GM03348 (cell line): ENCODE measurements at places on chromosomes 6 and 20.

- no peak for DNase-seq
These were observed 86.5 kb downstream of the TRMT11 start for GRCh38 chr6:126072834-126073233.

- DNase-seq, result no peak
These were observed 121.1 kb downstream of the GMDS start for GRCh38 chr6:2124260-2124709.

DNA sequence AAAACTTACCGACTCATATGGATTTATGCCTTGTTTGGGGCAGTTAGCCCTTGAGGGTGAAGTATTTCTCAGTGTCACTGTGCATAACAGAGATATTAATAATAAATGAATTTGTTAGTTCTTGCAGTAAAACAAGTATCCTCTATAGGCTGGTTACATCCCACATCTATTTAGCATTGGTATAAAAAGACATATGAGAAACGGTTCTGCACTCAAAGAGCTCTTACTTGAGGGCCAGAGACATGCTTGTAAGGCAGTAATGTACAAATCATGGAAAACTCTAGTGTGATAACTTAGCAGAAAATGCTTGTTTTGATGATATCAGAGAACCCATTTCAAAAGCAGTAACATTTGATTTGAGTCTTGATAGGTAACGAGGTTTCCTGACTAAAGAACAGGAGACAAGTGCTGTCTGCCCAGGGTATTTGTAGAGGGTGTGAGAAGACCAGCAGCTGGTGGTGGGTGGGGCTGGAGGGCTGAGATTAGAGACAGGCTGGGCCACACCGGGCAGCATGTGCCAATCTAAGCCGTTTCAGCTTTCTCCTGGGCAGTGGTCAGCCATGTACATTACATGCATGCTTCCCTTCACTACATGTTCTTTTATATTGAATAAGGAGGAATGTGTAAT lies 46.3 kb downstream of the TULP4 start:
- DNase-seq, result no peak

GRCh38 chr6:100427452-100427851 lies 37.3 kb downstream of the SIM1 start:
- DNase-seq, result no peak

DNA sequence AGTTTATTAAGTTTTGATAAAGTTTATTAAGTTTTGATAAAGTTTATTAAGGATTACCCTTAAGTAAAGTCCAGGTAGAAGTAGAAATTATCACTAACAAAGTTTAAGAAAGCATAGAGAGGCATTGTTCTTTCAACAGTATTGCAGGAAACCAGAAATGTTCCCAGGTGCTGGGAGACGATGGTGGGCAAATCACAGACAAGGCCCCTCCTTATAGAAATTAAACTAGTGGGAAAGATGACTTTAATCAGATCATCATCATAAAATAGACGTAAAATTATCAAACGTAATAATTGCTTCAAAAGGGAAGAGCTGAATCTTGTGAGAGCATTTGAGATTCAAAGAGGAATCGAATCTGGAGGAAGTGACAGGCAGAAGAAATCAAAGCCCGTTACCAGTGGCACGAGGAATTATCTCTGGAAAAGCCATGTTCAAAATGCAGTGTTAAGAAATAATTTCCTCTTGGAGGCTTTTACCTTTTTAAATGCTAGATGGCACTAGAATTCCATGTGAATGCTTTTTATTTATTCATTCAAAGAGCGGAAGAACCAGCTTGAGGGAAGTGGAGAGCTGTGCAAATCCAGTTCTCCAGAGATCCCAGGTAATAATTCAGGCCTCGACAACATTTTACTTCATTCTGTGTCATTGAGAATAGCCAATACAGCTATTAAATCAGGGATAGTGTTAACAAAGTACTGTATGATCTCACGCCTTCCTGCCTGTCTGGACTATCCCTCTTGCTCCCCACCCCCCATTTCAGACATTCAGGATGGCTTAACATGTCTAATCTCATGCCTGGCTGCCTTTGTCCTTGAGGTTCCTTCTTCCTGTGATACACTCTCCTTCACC lies 1.0 kb upstream of the APMAP start:
- DNase-seq, result peak; percentile 59

GRCh38 chr20:33853507-33853813 lies 42.3 kb downstream of the CHMP4B start:
- no peak for DNase-seq

- DNase-seq, result no peak
These were observed 28.5 kb downstream of the TRAM2 start for GRCh38 chr6:52548353-52548713.

DNA sequence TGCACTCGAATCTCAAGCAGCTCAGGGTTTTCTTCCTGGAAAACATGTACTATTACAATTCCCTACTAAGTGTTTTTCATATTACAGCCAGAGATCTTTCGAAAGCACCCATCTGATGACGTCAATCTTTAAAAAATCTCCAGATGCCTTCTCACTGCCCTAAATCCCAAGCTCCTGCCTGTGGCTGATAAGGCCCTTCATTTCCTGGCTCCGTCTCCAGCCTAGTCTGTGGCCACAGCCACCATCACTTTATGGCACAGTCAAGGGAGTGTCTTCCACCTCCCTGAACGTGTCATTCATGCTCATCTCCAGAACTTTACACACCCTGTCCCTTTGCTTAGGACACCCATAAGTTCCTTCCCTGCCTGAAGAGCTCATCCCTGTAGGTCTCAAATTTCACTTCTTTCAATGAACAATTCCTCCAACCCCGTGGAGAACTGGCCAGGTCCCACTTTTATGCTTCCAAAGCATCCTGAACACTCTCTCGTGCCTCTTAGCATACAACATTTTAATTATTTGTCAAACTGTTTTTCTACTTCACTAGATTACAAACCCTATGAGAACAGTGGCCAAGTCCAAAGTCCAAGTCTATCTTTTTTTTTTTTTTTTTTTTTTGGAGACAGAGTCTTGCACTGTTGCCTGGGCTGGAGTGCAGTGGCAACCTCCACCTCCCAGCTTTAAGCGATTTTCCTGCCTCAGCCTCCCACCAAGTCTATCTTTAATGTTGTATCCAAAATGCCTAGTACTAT lies 106.1 kb upstream of the AGPAT4 start:
- DNase-seq, result no peak

DNA sequence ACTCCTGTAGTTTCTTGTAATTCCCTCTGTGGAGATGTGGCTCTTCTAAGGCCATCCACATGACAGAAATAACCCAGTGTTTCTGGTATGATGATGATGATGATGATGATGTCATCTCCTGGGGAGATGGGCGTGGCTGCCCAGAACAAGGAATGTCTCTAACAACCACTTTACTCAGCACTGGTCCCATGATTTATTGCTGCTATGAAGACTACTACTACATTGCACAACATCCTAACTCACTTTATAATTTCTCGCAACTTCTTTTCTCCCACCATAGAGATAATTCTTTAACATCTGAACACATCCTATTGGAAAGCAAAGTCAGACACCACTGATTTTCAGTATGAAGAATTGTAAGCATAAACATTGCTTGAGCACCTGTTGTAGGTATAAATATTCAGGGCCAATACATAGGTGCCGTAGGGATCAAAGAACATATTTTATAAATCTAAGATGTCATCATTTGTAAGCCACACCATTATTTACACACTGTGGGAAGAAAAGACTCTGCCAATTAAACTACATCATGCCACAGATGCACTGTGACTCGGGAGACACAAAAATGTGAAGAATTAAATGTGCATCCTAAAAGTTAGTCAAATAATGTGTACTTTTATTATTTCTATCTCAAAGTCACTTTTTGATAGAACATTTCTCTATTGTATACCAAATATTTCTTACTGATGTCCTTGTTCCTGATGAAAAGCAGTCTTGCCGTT lies 6.4 kb downstream of the TPMT start:
- DNase-seq, result peak; percentile 73

GRCh38 chr20:35263532-35264341 lies 14.2 kb downstream of the MMP24OS start:
- DNase-seq, result no peak

DNA sequence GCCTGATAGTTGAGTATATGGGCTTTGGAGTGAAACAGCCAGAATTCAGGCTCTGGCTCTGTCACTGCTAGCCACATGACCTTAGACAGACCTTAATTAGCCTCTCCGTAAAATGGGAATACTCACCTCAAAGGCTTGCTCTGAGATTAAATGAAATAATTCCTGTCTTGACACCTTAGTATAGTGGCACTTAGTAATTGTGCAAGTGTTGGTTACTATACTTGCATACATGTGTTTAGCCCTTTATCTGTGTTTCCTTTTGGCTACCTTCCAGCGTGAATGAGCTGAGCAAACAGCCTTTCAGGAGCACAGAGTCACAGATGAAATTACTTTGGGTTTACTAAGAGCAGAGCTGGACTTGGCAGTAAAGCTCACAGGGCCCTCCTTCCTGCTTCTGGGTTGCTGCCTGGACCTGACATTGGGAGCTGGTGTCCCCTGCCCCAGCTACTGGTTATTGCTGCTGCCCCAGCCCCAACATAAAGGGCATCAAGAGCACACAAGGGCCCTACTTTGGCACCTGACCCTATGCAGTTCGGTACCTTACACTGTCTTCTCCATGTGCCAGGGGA lies 32.8 kb downstream of the CD164 start:
- DNase-seq, result peak; percentile 65

DNA sequence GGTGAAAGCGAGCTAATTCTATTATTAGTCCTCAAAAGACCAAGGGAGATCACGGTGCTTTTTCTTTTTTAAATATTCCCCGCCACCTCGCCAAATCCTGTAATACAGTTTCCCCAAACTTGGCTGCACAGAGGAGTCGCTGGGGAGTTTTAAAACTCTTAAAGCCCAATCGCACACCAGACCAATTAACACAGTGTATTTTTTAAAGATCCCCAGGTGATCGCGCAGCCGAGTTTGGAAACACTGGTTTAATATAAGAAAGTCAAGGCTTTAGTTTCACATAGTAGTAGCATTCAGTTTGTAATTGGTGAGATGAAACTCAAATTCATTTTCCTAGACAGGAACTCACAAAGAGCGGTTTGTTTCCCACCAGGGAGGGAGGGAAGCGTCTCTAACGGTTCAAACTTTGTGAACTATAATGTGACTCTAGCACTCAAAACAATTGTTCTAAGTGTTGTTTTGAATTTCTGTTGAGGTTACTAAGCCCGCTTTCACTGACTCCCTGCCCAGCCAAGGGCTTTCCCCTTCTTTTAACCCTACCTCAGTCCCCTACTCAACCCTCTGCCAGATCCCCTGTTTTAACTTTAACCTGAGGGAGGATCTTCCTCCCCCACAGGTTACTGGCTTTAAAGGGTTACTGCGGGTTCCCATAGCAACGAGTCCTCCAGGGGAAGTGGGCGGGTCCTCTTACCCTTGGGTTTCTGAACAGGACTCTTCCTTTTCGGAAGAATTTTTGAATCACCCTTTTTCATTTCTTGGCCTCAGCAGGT lies 25.7 kb upstream of the BTBD3 start:
- peak; percentile 71 for DNase-seq

GRCh38 chr20:9507544-9508239 lies 6.7 kb upstream of the LAMP5 start:
- DNase-seq, result no peak

GRCh38 chr6:126516411-126516810 lies 176.5 kb downstream of the CENPW start:
- DNase-seq, result no peak

- DNase-seq, result peak; percentile 61
These were observed 54.2 kb upstream of the HLA-A start for GRCh38 chr6:29887819-29888776.

GRCh38 chr20:31572042-31572700 lies 32.9 kb upstream of the ID1 start:
- no peak for DNase-seq

DNA sequence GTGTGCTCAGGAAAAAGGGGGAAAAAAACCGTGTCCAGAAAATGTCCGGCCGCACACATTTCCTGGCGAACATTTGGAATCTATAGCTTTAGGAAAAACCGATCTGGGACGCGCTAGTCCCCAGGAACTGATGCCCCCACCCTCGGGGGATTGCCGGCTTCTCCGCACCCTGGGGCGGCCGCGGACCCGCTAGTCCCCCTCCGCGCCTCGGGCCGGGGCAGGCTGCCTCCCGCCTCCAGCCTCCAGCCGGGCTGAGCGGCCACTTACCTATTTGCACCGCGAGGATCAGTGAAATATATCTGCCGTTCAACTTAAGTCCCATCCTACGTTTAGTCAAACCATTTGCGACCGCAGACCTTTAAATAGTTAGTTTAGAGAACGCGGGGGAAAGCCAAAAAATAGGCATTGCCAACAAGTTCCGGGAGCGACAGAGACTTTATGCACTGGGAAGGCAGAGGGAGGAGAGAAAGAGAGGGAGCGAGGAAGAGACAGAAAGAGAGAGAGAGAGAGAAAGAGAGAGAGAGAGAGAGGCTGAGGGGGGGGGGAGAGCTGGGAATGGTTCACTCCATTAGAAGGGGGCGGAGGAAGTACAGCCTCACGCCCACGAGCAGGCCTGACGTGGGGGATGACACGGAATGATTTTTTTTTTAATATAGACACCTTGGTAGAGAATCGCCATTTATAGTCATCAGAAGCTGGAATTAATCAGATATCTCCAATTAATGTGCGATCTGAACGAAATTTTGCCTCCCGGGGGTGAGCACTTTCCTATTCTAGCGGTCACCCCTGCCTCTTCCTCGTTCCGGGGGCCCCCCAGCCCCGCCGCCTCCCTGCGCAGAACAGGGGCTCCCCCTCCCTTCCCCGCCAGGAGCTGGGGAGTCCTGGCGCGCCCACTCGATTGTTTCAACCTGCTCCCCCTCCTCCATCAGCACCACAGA lies at the start of gene NRN1:
Gene NRN1 (minus strand): TSS at position 498 of the 938 bp plus-strand sequence. CDS start 176 bp downstream, at position 322.
- peak; percentile 90 for DNase-seq

GRCh38 chr6:120451508-120451907 lies 882.8 kb downstream of the TBC1D32 start:
- DNase-seq, result no peak

DNA sequence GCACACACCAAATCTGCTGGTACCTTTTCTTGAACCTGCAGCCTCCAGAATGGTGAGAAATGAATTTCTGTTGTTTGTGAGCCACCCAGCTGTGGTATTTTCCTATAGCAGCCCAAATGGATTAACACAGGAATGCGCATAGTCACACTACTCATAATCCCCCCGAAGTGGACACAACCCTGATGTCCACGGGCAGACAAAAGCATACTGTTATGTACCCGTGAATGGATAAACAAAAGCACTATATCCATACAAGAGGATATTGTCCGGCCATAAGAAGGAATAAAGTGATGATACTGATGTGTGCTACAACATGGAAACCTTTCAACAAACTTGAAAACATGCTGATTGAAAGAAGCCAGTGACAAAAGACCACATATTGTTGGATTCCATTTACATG lies 25.1 kb upstream of the RPP40 start:
- DNase-seq, result no peak

DNA sequence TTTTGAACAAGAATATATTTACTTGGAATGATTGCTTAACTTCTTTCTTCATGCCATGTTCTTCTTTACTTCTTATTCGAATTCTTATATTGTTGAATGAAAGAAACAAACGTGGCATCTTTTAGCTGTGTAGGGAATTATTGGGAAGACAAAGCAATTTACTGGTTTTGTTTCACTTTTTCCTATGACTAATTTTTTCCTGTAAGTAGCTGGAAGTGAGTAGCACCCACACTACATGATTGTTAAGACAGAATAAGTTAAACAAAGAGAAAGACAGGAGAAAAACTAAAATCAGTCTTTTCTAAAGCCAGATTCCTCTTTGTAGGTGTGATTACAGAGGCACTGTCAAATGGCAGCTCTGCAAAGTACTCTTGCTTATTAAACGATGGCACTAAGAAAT lies 593.4 kb downstream of the EYS start:
- DNase-seq, result no peak
